H9 (cell line): ENCODE measurements at places on chromosomes 4 and X.
A peak's percentile ranks its signal among the peaks of the same experiment; 100 is the strongest.

DNA sequence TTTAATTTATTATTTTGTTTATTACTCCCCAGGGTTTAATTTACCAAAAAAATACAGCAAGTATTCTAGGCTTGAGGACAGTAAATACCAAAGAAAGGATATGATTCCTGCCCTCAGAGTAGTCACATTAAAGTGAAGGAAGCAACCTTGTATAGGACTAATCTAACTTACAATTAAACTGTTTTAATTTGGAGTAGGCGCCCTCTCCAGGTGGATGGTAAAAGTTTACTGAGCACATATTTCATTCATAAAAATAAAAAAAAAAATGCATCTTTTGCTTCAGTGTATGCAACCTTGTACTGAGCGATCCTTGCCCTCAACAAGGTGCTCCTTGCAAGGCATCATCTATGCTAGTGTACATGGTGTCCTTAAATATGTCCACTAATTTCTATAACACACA, 72.0 kb upstream of the MAGEB16 start:
- H3K27ac ChIP-seq: no peak overlapping the region
- DNase-seq: no peak
- H3K27me3 ChIP-seq: peaks cover 22% of the 10 kb centered on the region; the same call in 1 of the 2 replicates
- no peaks in the 10 kb centered on the region for H3K4me1 ChIP-seq
- H3K4me3 ChIP-seq: no peak overlapping the region
- peaks cover 4% of the 10 kb centered on the region; the same call in 2 of the 3 replicates for H3K36me3 ChIP-seq

DNA sequence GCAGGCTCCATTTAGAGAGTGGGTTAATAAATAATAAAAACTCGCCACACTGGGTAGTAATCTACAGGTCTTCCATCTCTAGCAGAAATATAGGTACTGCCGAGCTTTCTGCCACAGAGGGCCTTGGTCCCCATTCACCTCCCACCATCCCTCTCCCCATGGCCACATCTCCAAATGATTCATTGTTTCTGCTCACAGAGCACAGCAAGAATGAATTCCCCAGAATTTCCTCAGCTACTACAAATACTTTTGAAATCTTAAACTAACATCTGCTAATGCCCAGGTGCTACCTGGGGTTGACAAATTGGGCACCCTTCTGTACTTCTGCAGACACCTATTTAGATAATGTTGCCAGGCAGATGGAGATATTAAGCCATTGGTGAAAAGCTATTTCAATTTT, 5.1 kb downstream of the PHEX start:
- no peak overlapping the region for H3K4me3 ChIP-seq
- peaks cover 6% of the 10 kb centered on the region; the same call in 1 of the 2 replicates for H3K4me1 ChIP-seq

- no peak for DNase-seq
- no peak overlapping the region for H3K27ac ChIP-seq
- H3K4me3 ChIP-seq: no peak overlapping the region
- H3K4me1 ChIP-seq: no peaks in the 10 kb centered on the region
- no peaks in the 10 kb centered on the region for H3K27me3 ChIP-seq
Measured at GRCh38 chr4:142480244-142480643, 365.9 kb downstream of the INPP4B start.

DNA sequence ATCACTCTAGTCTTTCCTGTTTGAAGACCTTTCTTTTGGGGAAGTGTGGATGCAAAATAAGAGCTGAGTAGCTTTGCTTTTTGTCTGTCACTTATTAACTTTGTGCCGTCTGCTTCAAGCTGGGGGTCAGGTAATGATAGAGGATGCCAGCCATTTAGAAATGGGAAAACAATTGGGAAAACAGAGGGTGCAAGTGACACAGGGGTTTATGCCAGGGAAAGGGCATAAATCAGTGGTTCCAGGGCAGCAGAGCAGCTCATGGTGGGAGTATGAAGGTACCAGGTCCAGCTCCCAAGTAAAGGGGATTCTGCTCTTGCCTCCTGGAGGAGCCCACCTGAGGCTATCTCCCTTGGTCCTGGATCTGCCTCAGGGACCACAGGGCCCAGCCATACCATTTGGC, 91.9 kb upstream of the GPR50 start:
- no peak overlapping the region for H3K4me3 ChIP-seq
- no peaks in the 10 kb centered on the region; the same call in 1 of the 2 replicates for H3K27me3 ChIP-seq
- no peak overlapping the region for H3K27ac ChIP-seq

DNA sequence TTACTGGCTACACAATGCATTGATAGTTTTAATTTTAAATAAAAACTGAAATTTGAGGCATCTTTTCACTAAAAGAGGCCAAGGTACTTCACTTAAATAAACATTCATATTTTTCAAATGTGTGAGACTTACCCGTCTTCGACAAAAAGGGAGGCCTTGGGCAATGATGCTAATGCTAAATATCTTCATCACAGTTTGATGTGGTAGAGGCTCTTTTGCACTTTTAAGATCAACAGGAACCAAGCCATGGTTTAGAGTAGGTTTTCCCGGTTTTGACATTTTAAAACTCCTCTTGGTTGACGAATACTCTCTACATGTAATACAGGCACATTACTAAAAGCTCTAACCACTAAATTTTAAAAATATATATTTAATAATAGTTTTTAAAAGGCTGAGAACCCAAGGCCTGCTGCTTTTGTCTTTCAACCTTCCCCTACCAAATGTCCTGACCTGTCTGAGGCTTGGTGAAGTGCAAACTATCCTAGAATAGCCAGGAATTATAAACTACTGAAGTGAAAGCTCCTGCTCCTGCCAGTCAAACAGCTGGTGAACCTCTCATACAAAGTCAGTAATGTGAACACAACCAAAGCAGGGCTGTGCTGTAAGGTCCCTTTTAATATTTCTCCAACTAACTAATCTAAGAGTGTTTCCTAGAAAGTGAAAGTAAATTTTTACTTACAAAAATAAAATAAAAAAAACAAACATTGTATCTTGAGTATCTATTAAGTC, 153.7 kb downstream of the FBXW7 start:
- no peaks in the 10 kb centered on the region for H3K36me3 ChIP-seq
- H3K27ac ChIP-seq: no peak overlapping the region
- peaks cover 4% of the 10 kb centered on the region; the same call in 1 of the 2 replicates for H3K4me1 ChIP-seq
- H3K27me3 ChIP-seq: no peaks in the 10 kb centered on the region
- DNase-seq: no peak

GRCh38 chr4:106707776-106708463, 328.2 kb downstream of the DKK2 start:
- no peak overlapping the region for H3K27ac ChIP-seq
- H3K27me3 ChIP-seq: no peaks in the 10 kb centered on the region
- no peaks in the 10 kb centered on the region for H3K4me1 ChIP-seq
- no peak for DNase-seq
- no peaks in the 10 kb centered on the region for H3K36me3 ChIP-seq

DNA sequence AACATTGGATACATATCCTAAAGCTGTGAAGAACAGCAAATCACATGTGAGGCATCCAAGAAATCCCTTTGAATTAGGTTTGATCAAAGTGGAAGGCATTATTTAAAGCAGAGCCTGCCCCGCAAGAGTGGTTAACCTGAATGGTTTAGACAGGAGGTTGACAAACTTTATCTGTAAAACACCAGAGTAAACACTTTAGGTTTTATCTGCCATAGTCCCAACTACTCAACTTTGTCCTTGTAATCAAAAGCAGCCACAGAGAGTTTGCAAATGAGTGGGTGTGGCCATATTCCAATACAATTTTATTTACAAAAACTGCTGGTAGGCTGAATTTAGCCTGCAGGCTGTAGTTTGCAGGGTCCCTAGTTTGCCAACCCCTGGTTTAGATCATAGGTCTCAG, 25.2 kb upstream of the FGFBP2 start:
- no peak overlapping the region for H3K27ac ChIP-seq
- H3K27me3 ChIP-seq: no peaks in the 10 kb centered on the region
- no peaks in the 10 kb centered on the region for H3K4me1 ChIP-seq
- H3K4me3 ChIP-seq: no peak overlapping the region

DNA sequence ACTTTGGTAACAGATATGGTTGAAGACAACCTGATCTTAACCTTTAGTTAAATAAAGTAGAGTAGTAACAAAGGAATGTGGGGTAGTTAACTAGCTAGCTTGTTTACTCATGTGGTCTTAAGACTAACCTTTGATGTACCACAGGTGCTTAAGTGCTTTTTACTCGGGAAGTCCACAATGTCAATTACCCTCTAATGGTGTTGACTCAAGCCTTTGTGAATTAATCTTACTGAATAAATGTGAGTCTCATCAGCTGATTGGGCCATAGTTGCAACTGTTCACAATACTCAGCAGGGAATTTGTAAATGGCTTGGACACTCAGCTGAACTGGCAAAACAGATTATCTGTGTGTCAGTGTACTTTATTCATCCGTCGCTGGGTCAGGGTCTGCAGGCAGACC, 119.0 kb upstream of the UGT8 start:
- no peak overlapping the region for H3K4me3 ChIP-seq
- peaks cover 17% of the 10 kb centered on the region for H3K36me3 ChIP-seq
- no peak for DNase-seq
- no peak overlapping the region for H3K27ac ChIP-seq
- no peaks in the 10 kb centered on the region for H3K27me3 ChIP-seq

GRCh38 chrX:143461606-143462005, 55.7 kb downstream of the SPANXN3 start:
- no peak overlapping the region for H3K4me3 ChIP-seq
- H3K27me3 ChIP-seq: no peaks in the 10 kb centered on the region
- H3K4me1 ChIP-seq: no peaks in the 10 kb centered on the region
- DNase-seq: no peak
- no peak overlapping the region for H3K27ac ChIP-seq
- peaks cover 6% of the 10 kb centered on the region; the same call in 1 of the 2 replicates for H3K36me3 ChIP-seq

DNA sequence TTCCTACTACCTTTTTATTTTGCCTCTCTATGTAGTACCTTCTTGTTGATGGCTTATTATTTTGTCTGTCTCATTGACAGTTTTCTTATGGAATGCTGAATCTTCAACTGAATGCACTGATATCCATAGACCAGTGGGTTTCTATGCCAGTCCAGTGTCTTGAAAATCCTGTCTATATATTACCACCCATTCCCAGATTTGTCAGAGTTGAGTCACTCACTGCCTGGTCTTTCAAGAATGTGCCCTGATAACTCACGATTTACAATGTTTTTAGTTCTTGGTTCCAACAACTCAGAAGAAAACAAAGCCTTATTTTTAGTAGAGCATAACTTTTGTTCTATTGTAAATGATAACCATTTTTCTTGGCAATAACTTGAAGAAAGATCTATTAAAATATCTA, 606.0 kb upstream of the PITX2 start:
- H3K36me3 ChIP-seq: no peaks in the 10 kb centered on the region
- H3K27me3 ChIP-seq: no peaks in the 10 kb centered on the region
- no peak overlapping the region for H3K27ac ChIP-seq
- no peaks in the 10 kb centered on the region for H3K4me1 ChIP-seq
- DNase-seq: no peak

GRCh38 chr4:65592089-65592488, 78.2 kb downstream of the EPHA5 start:
- H3K27me3 ChIP-seq: no peaks in the 10 kb centered on the region
- H3K27ac ChIP-seq: no peak overlapping the region
- DNase-seq: peak; percentile 31
- H3K4me3 ChIP-seq: no peak overlapping the region
- H3K36me3 ChIP-seq: no peaks in the 10 kb centered on the region

- H3K4me1 ChIP-seq: peaks cover 5% of the 10 kb centered on the region; the same call in 1 of the 2 replicates
- peaks cover 9% of the 10 kb centered on the region; the same call in 2 of the 3 replicates for H3K36me3 ChIP-seq
- H3K27me3 ChIP-seq: no peaks in the 10 kb centered on the region
- no peak for DNase-seq
- H3K4me3 ChIP-seq: no peak overlapping the region
- H3K27ac ChIP-seq: no peak overlapping the region
Measured at GRCh38 chrX:16202943-16203342, 35.7 kb downstream of the MAGEB17 start.

DNA sequence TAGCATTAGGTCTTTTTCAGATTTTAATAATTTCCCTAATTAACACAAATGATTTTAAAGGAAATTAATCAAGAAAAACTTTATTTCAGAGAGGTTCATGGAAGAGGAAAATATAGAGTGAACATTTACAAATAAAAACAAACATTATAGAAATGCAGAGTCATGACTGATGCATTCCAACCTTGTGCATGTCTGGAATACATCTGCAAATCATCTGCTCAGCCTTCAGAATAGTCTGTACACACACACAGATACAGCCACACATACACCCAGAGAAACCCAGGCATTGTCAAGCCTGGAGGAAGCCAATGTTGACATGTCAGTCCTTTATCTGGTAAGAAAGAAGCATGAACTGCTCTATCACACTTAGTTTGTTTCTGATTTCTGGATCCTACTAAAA, 61.3 kb upstream of the NFKB1 start:
- H3K27ac ChIP-seq: no peak overlapping the region
- H3K4me3 ChIP-seq: no peak overlapping the region
- H3K4me1 ChIP-seq: peaks cover 2% of the 10 kb centered on the region
- no peak for DNase-seq
- H3K27me3 ChIP-seq: no peaks in the 10 kb centered on the region

DNA sequence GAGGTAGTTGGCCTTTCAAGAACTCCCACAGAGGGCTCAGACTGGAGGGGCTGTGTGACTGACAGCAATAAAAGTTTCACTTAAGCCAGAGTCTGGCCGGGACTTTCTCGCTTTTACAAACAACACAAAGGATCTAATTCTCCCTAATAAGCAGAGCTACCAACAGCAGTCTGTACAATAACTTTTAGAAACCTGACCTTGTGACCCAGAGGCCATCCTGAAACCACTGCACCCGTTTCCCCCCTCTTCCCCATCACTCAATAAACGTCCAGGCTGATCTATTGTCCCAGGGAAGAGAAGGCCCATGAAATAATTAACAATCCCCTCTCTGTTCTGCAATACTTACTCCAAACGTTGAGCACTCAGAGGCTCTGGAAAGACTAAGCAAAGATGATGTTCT, 442.4 kb downstream of the ZIC3 start:
- no peaks in the 10 kb centered on the region for H3K27me3 ChIP-seq
- H3K36me3 ChIP-seq: no peaks in the 10 kb centered on the region
- no peaks in the 10 kb centered on the region; the same call in 1 of the 2 replicates for H3K4me1 ChIP-seq
- H3K27ac ChIP-seq: no peak overlapping the region
- no peak for DNase-seq
- H3K4me3 ChIP-seq: no peak overlapping the region

DNA sequence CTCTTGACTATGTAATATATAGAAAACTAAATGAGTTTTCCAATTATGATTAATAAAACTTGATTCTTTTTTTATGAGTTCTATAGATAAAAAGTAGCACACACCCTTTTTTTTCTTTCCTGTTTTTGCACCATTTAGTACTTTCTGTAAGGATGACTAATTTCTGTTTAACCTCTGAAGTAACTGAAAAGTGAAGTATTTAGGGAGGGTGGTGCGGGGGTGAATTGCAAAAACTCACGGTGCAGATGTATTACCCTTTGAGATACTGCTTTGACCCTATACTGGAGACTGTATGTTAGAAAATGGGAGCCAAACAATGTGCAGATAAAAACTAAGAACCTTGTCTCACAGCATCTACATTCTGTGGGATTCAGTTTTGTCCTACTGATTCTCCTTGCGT, 471.6 kb downstream of the DTHD1 start:
- H3K4me3 ChIP-seq: no peak overlapping the region
- H3K27ac ChIP-seq: no peak overlapping the region
- H3K27me3 ChIP-seq: 0 out of 2 replicates have a peak, but pooled peaks cover 2% of the 10 kb centered on the region
- no peak for DNase-seq

DNA sequence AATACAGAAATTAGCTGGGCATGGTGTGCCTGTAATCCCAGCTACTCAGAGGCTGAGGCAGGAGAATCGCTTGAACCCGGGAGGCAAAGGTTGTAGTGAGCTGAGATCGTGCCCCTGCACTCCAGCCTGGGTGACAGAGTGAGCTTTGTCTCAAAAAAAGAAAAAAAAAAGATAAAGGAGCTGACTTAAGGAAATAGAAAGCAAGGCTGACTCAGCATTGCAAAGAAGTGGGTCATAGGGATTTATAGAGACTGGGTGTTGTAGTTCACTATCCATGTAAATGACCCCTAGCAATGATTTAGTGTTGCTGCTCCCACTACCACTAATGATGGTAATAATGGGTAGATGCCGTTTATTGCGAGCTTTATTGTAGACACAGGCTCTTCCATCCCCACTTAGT, 47.6 kb downstream of the ADD1 start:
- H3K27me3 ChIP-seq: no peaks in the 10 kb centered on the region
- no peaks in the 10 kb centered on the region for H3K4me1 ChIP-seq
- DNase-seq: no peak
- H3K27ac ChIP-seq: no peak overlapping the region
